Daoy (cell line): ENCODE measurements at places on chromosomes 11 and 22.

- DNase-seq = peak; percentile 55
Measured at GRCh38 chr22:46931414-46931813, 169.0 kb downstream of the TBC1D22A start.

- DNase-seq = no peak
Measured at GRCh38 chr22:48534395-48534958, 1293.2 kb downstream of the BRD1 start.

DNA sequence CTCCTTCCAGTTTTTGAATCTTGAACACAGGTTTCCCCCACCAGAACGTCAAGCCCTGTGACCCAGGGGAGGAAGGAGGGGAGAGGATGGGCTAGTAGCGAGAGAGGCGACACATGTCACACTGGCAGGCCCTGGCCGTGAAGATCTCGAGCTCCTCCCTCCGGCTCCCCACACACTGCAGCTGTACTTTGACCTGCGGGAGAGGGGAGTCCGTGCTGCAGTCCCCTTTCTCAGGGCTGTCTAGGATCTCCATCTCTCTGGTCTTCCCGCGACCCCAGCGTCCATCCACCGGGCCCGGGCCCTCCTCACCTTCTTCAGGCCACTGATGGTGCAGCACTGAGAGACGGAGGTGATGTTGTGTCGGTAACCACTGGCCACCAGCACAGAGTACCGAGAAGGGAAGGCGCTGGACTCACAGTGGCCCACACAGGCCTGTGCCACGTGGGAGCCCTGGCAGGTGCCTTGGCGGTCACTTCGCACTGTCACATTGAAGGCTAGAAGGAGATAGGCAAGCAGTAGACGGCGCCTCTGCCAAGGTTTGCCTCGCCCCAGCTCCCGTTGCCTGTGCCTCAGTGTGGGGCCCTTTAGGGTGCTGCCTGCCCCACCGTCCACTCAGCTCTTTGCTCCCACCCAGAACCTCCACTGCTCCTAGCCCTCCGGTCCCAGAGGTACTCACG lies 873 bp downstream of the GPHA2 start:
- DNase-seq = no peak

GRCh38 chr11:133215596-133216230 lies 316.6 kb downstream of the OPCML start:
- no peak for DNase-seq

DNA sequence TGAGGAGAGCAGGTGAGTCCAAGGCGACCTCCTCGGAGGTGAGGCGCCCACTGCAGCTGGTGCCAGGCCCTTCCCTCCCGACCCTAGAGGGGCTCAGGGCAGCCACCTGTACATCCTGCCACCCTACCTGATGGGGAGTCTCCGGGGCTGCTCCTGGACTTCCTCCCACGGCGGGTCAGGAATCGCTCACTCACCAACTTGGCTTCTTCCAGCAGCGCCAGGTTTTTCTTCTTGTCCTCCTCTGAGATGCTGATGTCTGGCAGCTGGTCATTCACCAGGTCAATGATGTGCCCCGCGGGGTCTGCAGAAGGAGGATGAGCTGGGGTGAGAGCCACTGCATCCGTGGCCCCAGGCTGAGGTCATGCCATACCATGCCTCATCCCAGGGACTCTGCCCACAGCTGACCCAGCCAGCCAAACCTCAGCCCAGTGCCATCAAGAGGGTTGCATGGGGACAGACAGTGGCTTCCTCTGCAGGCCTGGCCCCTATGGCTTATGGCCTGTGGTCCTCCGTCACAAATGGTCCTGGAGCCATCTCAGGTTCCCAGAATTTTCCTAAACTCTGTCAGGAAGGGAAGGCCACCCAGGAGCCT lies 61.0 kb upstream of the LYVE1 start:
- DNase-seq = no peak
